ENCODE measurements at places on chromosomes 4 and X.

GRCh38 chr4:147550626-147551246, 66.5 kb upstream of the TMEM184C start:
- DNase-seq = no peak

DNA sequence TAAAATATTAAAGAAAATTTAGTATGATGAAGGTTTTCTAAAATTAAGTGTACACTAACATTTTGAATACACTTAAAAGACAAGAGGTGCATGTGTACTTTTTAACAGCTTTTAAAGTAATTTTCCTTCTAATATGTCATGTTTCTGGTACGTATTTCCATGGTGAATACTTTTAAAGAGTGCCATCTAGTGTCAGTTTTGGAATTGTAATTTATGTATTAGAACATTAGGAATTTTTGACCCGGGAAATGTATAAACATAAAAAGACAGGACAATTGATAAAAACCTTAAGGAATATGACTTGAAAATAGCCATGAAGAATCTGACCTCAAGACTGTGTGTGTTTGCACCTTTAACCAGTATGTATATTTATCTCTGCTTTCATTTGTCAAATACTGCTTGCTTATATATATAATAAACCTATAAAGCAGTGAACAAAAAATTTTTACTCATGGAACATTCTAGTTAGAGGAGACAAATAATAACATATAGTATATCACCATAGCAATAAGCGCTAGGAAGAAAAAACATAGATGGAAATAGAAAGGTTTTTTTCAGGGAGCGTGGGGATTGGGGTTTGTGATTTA, 7.2 kb downstream of the GSTCD start:
- DNase-seq = no peak

GRCh38 chr4:48223633-48224295, 45.9 kb downstream of the TEC start:
- no peak for DNase-seq

GRCh38 chr4:686413-687040, 2.4 kb downstream of the SLC49A3 start:
- no peak for DNase-seq

DNA sequence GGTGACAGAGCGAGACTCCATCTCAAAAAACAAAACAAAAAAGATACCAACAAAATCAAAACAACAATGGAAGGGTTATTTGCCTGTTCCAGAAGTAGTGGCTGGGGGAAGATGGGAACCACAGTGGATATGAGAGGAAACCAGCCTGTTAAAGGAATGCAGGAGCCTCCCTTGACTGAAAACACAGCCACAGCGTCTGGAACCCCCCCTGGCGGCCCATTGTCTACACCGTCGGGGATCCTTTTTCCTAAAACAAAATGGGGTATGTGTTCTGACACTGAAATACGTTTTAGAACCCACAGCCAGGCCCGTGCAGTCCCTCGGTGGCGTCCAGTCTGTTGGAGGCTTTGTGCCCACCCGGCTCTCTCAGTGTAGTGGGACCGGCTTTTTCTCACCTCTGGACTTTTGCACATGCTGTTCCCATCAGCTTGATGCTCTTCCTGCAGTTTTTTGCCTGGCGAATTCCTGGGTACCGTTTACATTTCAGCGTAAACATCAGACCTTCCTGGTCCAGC, 19.6 kb downstream of the PIGG start:
- DNase-seq = no peak

- no peak for DNase-seq
These were observed 76.1 kb downstream of the NSG1 start for GRCh38 chr4:4462970-4463369.

DNA sequence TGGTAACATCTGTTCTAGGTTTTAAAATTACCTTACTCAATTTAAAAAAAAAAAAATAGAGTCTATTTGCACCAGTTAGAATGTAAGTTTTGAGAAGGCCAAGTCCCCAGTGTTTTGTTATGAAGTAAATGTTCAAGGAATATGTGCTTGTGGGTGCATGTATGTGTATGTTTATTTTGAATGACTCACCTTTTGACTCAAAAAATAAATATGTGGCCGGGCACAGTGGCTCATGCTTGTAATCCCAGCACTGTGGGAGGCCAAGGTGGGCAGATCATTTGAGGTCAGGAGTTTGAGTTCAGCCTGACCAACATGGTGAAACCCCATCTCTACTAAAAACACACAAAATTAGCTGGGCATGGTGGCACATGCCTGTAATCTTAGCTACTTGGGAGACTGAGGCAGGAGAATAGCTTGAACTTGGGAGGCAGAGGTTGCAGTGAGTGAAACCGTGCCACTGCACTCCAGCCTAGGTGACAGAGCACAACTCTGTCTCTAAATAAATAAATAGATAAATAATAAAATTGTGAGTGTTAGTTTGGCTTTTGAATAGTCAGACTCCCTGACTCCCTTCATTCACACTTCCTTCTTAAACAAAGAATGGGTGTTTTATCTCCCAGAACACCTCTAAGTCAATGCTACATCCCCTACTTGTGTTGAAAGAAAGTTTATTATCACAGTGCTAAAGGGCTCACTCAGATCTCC, 511.3 kb upstream of the PCDH7 start:
- no peak for DNase-seq

- no peak for DNase-seq
These were observed 61.2 kb downstream of the C4orf50 start for GRCh38 chr4:5957076-5957475.

DNA sequence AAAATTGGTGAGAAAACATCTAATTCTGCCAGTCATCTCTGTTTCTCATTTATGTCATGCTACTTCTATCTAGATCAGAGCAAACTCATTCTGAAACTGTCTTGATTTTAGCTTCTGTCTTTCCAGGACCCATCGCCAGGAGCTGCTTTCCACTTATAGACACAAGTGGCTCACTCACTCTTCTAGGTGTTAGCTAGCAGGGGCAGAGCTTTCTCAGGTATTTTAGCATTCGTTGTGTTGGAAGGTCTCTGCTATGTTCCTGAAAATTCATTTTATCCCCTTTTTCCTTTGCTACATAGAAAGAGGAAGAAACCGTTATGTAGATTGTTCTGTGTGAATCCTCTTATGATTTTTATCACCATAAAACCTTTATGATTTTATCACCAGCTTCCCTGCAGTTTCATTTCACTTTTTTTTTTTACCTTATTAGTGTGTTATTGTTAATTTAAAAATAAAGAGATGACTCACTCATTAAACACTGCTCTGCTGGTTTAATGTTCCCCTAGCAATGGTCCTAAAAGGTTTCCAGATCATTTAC, 246.6 kb upstream of the AADAT start:
- no peak for DNase-seq

- DNase-seq = no peak
These were observed 672.8 kb upstream of the GNPDA2 start for GRCh38 chr4:45399116-45399515.

DNA sequence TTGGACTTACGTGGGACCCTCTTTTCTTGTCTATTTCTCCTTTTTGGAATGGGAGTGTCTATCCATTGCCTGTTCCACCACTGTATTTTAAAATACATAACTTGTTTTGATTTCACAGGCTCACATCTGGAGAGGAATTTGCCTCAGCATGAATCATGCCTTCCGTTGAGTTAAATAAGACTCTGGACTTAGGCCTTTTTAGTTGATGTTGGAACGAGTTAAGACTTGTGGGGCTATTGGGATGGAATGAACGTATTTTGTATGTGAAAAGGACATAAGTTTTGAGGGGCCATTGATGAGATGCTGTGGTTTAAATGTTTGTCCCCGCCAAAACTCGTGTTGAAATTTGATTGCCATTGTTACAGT, 66.2 kb downstream of the BEX3 start:
- no peak for DNase-seq

GRCh38 chr4:61195101-61195500, 5.0 kb upstream of the ADGRL3 start:
- no peak for DNase-seq

DNA sequence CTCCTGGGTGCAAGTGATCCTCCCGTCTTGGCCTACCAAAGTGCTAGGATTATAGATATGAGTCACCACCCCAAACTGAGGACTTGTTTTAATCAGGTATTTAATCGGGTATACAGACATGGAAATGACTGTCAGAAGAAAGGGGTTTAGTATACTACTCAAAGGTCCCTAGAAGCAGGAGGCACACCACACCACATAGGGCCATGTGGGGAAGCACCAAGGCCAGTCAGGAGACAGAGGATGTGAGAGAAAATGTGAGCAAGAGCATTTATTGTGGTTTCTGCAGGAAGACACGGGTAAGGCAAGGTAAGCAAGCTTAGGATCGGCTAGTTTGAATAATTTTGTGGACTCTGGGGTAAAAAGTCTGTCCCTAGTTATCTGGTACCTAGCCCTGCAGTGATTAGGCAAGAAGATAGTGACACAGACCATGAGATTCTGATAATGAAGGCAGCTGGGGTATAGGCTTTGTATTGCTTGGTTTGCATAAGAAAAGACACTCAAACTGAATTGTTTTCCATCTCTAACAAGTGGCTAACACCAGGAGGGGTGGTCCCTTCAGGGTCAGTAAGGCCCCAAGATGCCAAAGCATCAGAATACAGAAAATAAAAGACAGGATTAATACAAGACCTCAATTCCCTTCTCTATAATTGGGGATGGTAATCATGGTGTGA, 408.8 kb upstream of the F9 start:
- DNase-seq = no peak
